Activated naive CD8-positive, alpha-beta T cell treated with anti-CD3 and anti-CD28 coated beads for 36 hours (primary cell): ENCODE measurements at places on chromosomes 16 and 17.

DNA sequence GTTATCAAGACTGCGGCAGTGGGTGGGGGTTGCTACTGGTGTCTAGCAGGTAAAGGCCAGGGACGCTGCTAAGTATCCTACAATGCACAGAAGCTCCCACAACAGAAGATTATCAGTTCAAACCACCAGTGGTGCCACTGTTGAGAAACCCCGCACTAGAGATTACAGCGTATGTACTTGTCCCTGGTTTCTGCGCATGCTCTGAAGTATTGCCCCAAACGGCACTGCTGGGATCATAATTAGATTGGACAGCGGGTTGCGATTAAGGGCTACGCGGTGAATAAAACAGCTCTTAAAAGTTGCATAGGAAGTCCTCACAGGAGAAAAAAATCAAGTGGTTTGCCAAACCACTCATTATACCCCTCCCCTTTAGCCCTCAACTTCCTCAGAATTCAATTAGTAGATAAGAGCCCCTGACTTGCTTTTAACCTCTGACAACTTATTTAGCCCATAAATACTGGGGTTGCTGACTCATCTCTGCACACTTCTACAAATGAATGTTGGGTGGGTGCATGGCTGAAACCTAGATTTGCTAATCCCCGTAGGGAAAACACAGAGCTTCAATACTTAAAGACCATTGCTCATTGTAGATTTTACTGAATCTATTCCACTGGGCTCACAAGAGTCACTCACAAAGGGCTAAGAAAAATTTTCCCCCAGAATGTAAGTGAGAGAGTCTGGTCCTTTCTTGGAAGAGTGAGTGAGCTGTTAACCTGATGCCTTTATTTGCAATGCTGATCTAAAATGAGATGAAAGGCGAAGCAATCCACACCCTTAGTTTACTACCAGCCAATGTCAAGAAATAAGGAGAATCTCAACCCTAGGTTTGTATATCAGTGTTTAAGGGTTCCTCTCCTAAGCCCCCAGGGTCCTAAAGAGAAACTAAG, 91.8 kb downstream of the RGS9 start:
- peaks cover 36% of the 10 kb centered on the region for H3K27me3 ChIP-seq
- peak overlapping the region; percentile 32 for H3K4me3 ChIP-seq
- H3K27ac ChIP-seq, result peak overlapping the region; percentile 82
- peak; percentile 58 for DNase-seq

- H3K36me3 ChIP-seq, result no peaks in the 10 kb centered on the region
- no peaks in the 10 kb centered on the region for H3K4me1 ChIP-seq
- H3K27me3 ChIP-seq, result no peaks in the 10 kb centered on the region
- H3K27ac ChIP-seq, result no peak overlapping the region
These were observed 393.4 kb downstream of the HAPSTR1 start for GRCh38 chr16:9484881-9485280.

- H3K27me3 ChIP-seq, result peaks cover 7% of the 10 kb centered on the region
- H3K4me3 ChIP-seq, result no peak overlapping the region
- no peak for DNase-seq
- H3K36me3 ChIP-seq, result no peaks in the 10 kb centered on the region
These were observed 14.4 kb upstream of the DHRS7C start for GRCh38 chr17:9805769-9806168.

DNA sequence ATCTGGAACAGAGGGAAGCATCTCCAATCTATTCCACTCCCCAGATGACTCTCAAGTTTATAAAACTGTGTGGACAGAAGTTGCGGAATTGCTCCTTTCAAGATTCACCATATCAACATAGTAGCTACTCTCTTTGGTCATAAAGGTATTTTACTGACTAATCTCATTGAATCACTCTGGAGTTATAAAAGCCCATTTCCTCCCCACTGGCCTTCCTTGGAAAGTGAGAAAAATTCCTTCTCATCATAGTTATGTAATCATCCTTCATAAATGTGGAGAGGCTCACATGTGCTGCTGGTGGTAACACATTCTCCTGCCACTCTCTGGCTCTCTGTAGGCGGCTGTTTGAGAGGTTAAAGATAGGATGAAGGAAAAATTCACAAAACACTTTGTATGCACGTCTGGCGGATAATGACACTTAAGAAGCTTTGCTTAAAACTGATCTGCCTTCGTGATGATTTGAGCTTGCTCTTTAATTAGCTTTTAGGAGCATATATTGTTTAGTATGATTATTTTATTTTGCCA, 1034.0 kb upstream of the EEF2KMT start:
- no peaks in the 10 kb centered on the region for H3K27me3 ChIP-seq
- no peak overlapping the region for H3K27ac ChIP-seq

DNA sequence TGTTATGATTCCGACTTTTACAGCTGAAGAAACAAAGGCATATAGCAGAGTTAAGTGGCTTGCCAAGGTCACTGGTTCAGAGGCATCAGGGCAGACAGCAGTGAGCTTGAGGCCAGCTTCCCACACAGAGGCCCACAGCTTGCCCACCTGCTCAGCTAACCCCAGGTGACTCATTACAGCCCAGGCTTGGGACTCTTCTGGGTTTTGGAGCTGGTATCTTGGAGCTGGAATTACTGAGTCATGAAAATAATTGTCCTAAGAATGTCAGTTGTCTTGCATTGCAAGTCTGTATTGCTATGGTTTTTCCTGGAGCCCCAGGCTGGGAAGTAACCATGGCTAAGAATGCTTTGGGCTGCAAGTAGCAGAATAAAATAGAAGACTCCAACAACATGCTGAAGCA, 32.4 kb upstream of the IRX3 start:
- no peaks in the 10 kb centered on the region for H3K36me3 ChIP-seq
- DNase-seq, result no peak
- no peak overlapping the region for H3K27ac ChIP-seq
- H3K4me3 ChIP-seq, result no peak overlapping the region
- H3K27me3 ChIP-seq, result no peaks in the 10 kb centered on the region
- H3K4me1 ChIP-seq, result no peaks in the 10 kb centered on the region

DNA sequence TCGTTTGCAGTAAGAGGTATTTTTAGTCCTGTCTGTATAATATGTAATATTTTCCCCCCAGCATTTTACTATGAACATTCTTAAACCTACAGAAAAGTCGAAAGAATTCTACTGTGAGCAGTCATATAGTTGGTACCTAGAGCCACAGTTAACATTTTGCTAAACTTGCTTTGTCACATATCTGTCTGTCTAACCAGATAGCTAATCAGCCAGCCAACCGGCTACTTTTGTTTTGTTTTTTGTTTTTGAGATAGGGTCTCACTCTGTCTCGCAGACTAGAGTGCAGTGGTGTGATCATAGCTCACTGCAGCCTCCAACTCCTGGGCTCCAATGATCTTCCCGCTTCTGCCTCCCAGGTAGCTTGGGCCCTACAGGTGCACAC, 73.3 kb downstream of the ABCC1 start:
- peaks cover 29% of the 10 kb centered on the region for H3K4me1 ChIP-seq
- H3K4me3 ChIP-seq, result no peak overlapping the region
- H3K36me3 ChIP-seq, result peaks cover 43% of the 10 kb centered on the region

DNA sequence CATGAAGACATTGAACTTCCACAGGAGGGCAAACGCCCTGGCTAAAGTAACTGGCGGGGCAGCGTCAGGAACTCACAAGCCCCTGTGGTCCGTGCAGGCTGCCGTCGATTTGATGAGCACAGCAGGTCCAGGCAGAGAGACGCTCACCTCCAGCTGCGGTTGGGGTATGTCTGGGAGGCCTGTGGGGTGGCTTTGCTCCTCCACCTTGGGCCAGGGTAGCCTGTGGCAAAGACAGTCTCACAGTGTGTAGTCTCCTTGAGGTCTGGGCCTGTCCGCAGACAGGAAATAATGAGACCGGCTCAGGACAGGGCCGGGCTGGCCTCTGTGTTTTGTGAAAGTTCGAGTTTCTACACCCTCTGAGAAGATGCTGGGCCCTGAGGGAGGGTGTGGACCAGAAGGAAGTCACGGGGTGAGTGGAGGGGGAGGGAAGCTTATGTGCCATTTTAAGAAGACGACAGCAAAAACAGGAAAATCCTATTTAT, 103.3 kb downstream of the METRNL start:
- H3K4me3 ChIP-seq, result no peak overlapping the region
- no peaks in the 10 kb centered on the region for H3K4me1 ChIP-seq
- DNase-seq, result no peak
- H3K27me3 ChIP-seq, result no peaks in the 10 kb centered on the region

DNA sequence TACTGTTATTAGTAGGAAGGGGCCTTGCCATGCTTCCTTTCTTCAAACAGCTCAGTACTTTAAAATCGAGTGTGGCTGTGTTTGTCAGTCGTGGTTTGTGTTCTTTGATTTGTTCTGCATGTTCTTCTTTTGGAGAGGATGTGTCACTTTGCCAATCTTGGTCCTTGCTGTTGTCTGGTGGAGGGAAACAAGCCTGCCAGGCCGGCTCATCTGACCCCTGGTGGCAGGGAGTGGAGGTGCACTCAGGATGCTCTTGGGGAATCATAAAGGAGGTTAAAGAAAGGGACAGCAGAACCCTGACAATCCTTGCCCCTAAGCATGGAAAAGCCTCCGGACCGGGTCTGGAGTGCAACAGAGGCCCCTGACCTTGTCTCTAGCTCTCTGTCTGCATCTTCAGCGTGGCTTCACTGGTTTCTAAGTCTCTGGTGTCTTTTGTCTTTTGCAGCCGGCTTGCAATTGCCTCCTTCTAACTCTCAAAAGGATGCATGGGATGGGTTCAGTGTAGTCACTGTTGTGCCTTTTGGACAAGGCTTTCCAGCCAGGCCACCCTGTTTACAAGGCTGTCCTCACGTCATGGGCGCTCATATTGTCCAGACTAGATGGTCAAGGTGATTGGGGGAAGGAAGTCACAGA, 135.8 kb downstream of the WWOX start:
- H3K27me3 ChIP-seq, result no peaks in the 10 kb centered on the region
- no peak overlapping the region for H3K27ac ChIP-seq
- peaks cover 2% of the 10 kb centered on the region for H3K36me3 ChIP-seq
- H3K4me1 ChIP-seq, result peaks cover 4% of the 10 kb centered on the region
- peak; percentile 63 for DNase-seq
- no peak overlapping the region for H3K4me3 ChIP-seq
